ENCODE measurements at places on chromosomes 1 and 21. TPM values are rescaled to one million over a fixed set of nuclear protein-coding genes. Genes with fewer than 3 reads are reported as not detected.

The FCRL3 gene
- not detected for total RNA-seq

The RXFP4 gene
- not detected for total RNA-seq

The COL11A1 gene
- total RNA-seq, result not detected

DNA sequence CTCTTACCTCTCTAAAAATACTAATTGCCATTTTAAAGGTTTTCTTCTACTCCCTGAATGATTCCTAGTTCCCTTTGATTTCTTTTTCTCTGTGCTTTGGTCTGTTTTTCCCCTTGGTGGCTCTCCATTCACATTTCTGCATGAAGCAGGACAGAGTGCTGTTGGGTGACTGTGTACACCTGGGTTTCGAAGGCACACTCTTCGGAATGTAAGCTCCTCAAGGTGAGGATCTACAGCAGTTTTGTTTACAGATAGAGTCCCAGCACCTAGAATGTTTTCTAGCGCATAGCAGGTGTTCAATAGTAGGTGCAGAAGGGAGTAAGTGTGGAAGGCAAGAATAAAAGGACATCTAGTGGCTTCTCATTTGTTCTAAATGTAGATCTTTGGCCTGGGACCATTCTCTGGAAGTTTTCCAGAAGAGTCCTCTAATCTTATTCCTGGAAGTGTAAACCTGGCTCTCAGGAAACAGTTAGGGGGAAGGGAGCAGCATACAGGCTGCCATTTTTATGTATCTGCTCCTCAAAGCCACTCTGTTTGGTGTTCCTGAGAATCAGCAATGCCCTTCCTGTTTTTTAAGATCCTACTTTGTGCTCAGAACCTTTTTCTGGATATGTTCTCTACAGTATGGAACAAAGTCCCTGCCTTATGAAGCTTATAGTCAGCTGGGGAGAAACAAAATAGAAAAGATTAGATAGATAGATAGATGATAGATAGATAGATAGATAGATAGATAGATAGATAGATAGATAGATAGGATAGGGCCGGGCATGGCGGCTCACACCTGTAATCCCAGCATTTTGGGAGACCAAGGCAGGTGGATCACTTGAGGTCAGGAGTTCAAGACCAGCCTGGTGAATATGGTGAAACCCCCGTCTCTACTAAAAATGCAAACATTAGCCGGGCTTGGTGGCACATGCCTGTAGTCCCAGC, 22.8 kb upstream of the EFNA1 start:
- no peaks in the 10 kb centered on the region for H3K36me3 ChIP-seq
- H3K27me3 ChIP-seq, result peaks cover 9% of the 10 kb centered on the region
- H3K27ac ChIP-seq, result no peak overlapping the region

GRCh38 chr1:182388392-182389134, 3.0 kb downstream of the GLUL start:
- DNase-seq, result no peak
- peaks cover 4% of the 10 kb centered on the region for H3K4me1 ChIP-seq
- no peak overlapping the region for H3K27ac ChIP-seq
- no peaks in the 10 kb centered on the region for H3K27me3 ChIP-seq
- no peak overlapping the region for H3K4me3 ChIP-seq
- peaks cover 34% of the 10 kb centered on the region for H3K36me3 ChIP-seq

DNA sequence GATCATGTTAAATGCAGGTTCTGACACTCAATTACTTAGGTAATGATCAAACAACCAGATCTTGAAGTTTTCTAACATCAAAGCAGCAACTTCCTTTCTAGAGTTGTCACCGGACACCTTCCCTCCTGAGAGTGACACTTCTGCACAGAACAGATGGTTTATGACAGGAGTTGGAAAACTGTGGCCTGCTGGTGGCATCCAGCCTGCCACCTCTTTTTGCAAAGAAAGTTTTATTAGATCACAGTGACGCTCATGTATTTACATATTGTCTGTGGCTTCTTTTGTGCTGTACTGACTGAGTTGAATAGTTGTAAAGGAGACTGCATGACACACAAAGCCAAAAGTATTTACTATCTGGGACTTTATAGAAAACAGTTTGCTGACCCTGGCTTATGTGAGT, 28.3 kb downstream of the DDR2 start:
- no peak overlapping the region for H3K27ac ChIP-seq
- no peaks in the 10 kb centered on the region for H3K27me3 ChIP-seq
- H3K36me3 ChIP-seq, result no peaks in the 10 kb centered on the region
- no peak for DNase-seq
- no peak overlapping the region for H3K4me3 ChIP-seq

- no peak overlapping the region for H3K27ac ChIP-seq
- H3K36me3 ChIP-seq, result no peaks in the 10 kb centered on the region
- peak overlapping the region; percentile 95 for H3K4me3 ChIP-seq
- peak; percentile 44 for DNase-seq
Measured at GRCh38 chr21:33403786-33404585, 773 bp downstream of the IFNGR2 start.

Data from endothelial cell of umbilical vein (primary cell).